ENCODE measurements at places on chromosomes 6 and 20. TPM values are rescaled to one million over a fixed set of nuclear protein-coding genes. Genes with fewer than 3 reads are reported as not detected.

GRCh38 chr6:116586276-116586675, 15.0 kb downstream of the RWDD1 start:
- no peak overlapping the region for H3K27ac ChIP-seq
- H3K4me3 ChIP-seq = no peak overlapping the region
- no peaks in the 10 kb centered on the region for H3K27me3 ChIP-seq
- H3K4me1 ChIP-seq = no peaks in the 10 kb centered on the region
- no peak for DNase-seq

GRCh38 chr20:23334111-23334510, 16.5 kb upstream of the NXT1 start:
- peak; percentile 64 for DNase-seq
- no peaks in the 10 kb centered on the region for H3K4me1 ChIP-seq
- no peaks in the 10 kb centered on the region for H3K36me3 ChIP-seq

DNA sequence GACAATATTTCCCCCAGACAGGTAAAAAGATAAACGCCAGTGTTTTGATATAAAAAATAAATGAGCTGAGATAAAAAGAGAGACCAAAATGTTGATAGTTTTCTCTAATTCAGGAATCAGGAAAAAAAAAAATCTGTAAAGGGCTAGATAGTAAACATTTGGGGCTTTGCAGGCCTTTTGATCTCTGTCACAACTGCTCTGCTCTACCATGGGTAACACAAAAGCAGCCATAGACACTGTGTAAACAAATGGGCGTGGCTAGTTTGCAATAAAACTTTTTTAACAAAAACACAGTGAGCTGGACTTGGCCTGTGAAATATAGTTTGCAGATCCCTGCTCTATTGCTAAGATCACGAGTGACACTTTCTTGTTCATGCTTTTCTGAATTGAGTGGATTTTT, 219.1 kb upstream of the STXBP5 start:
- no peak for DNase-seq
- no peaks in the 10 kb centered on the region for H3K36me3 ChIP-seq
- no peak overlapping the region for H3K4me3 ChIP-seq
- H3K27ac ChIP-seq = no peak overlapping the region
- H3K27me3 ChIP-seq = no peaks in the 10 kb centered on the region
- H3K4me1 ChIP-seq = no peaks in the 10 kb centered on the region

The ZFP57 gene
- not detected for polyA plus RNA-seq

The ARFGEF3 gene
- not detected for polyA plus RNA-seq

- no peak for DNase-seq
- no peak overlapping the region for H3K27ac ChIP-seq
- no peaks in the 10 kb centered on the region for H3K4me1 ChIP-seq
- H3K4me3 ChIP-seq = no peak overlapping the region
Observed at GRCh38 chr6:90383196-90383822, 86.7 kb upstream of the BACH2 start.

The HLA-DQB2 gene
- 4.4 TPM for polyA plus RNA-seq
